ENCODE measurements at places on chromosomes 2 and 18.

DNA sequence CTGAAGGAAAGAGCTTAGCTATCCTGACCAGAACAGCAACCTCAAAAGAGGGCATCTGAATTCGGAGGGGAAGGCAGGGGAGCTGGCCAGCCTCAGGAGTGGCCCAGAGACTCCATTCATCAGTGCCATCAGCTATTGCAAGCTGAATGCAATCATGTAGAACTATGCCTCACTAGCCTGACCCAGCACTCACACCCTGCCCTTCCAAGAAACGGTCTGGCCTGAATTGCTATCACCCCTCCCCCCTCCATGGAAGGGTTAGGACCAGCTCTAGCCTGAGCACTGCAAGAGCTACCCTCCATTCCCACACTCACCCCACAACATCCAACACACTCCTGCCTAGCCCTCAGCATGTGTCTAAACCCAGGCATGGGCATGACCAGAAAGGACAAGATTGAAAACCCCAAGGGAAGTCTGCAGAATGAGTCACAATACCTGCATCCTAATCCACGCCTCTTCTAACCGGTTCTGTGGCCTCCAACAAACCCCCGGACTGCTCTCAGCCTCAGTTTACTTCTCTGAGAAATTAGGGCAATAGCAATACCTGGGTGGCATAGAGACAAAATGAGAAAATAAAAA lies 120.3 kb downstream of the BCL11A start:
- DNase-seq, result no peak

DNA sequence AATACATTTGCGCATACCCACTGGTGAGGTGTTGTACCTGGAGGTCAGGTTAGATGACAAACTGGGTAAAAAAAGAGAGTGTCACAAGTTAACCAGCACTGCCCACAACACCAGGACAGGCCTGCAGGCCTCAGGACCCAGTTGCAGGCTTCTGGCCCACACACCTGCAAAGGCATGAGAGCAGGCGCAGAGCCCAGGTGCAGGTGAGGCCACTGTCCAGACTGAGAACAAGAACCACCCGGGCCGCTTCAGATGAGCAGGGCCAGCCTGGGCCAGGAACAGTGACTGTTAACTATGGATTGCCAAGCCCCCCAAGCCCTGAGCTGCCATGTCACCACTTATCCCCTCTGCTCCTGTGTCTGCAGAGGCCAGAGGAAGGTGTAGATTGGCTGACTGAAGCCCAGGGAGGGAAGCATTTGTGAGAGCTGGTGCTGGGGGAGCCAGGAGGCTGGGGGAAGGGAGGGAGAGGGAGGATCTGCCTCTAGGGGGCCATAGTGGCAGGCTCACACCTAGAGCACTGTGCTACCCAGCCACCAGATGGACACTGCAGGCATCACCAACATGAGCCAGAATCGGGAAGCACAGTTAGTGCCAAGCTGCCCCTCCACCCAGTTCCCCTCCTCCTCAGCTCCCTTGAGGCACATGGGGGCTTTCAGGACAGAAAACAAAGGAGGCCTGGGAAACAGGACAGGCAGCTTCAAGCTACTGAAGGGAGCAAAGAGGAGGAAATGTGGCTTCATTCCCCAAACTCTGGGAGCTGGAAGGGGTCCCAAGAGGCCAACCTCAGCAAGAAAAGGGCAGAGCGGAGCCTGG lies 35.4 kb downstream of the SFXN5 start:
- DNase-seq, result no peak

GRCh38 chr2:195612611-195613495 lies 44.2 kb upstream of the SLC39A10 start:
- DNase-seq, result no peak

DNA sequence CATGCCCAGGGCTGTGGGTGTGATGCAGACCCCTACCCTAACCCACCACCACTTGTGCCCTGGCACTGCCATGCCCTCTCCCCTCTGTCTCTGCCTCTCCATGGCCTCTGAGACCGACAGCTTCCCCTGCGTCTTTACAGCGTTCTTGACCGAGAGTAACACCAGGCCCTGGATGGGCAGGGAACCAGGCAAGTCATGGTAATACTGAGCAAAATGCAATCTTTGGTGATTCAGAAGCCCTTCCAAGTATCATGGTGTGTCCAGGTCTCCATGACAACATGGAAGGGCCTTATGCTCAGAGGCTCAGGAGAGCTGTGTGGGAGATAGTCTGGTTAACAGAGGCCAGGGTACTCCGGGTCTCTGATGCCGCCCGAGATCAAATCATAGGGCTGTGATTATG lies 176.1 kb downstream of the KLHL29 start:
- DNase-seq, result no peak

GRCh38 chr18:11119550-11119949 lies 29.8 kb downstream of the PIEZO2 start:
- DNase-seq, result no peak

GRCh38 chr2:26202981-26203490 lies 30.1 kb downstream of the GAREM2 start:
- DNase-seq, result no peak

DNA sequence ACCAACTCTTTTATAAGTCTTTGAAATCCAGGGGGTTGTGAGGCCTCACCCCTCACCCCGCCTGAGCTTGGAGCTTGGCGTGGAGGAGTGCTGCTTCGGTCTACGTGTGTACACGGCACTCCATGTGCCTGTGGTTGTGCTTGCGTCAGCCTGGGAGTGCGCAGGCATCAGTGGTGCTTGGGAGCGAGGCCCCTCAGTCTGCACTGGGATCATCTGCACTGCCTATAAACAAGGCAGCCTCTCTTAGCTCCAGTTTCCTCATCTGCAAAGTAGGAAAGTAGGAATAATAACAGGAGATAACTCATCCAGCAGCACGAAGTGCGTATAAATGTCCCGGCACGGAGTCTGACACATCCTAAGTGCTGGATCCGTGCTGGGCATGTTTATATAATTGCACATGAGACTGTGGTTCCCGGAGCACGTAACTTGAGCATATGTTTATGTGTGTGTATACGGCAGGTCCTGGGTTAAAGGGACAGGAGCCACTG lies 1.2 kb downstream of the GYPC start:
- DNase-seq, result peak; percentile 76

GRCh38 chr2:36561237-36561944 lies 36.6 kb downstream of the FEZ2 start:
- DNase-seq, result peak; percentile 100

- no peak for DNase-seq
Observed at GRCh38 chr2:23685181-23685580, 241.7 kb downstream of the ATAD2B start.

- DNase-seq, result no peak
Observed at GRCh38 chr2:214035921-214036320, 374.9 kb upstream of the VWC2L start.

- DNase-seq, result no peak
Observed at GRCh38 chr2:88127888-88128653, at the start of gene FABP1. TSS of gene FABP1 (minus strand) at chr2:88128062. CDS start at chr2:88128017, 45 bp downstream.

DNA sequence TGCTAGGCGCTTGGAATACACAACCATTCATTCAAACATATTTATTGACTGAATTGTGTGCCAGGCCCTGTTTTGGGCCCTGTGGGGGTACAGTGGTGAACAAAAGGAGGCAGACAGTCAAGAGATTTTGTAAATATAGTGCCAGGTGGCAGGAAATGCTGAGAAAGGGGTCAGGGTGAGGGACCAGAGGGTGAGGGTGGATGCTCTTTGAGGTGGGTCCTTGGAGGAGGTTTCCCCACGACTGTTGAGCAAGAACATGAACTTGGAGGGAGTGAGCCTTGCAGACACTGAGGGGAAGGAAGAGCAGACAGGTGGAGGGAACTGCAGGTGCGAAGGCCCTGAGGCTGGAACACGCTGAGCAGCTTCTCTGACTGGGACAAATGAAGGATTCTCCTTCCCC lies 40.7 kb downstream of the ODC1 start:
- no peak for DNase-seq

GRCh38 chr2:177036747-177037146 lies 175.8 kb upstream of the HNRNPA3 start:
- DNase-seq, result no peak

- no peak for DNase-seq
Observed at GRCh38 chr18:46550609-46551008, 106.4 kb downstream of the LOXHD1 start.

GRCh38 chr2:168639441-168639898 lies 163.0 kb upstream of the NOSTRIN start:
- no peak for DNase-seq

DNA sequence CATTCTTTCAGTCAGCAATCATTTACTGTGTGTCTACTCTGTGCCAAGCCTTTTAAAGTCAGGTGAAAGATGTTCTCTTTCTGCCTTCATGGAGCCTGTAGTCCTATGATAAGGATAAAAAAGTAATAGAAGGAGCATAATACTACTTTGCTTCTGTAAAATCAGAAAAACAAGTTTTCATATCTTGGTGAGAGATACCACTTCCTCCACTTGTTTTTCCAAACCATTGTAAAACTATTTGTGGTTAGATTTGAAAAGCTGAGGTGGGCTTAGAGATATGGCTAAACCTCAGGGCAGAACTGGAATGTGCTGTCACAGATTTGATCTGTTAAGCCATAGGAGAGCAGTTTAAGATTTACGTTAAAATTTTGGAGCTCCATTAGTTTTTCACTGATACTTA lies 104.7 kb upstream of the FAM117B start:
- DNase-seq, result no peak

- DNase-seq, result no peak
Observed at GRCh38 chr18:48011926-48012465, 81.5 kb upstream of the SMAD2 start.

GRCh38 chr2:215680605-215681598 lies 245.0 kb upstream of the FN1 start:
- DNase-seq, result no peak

DNA sequence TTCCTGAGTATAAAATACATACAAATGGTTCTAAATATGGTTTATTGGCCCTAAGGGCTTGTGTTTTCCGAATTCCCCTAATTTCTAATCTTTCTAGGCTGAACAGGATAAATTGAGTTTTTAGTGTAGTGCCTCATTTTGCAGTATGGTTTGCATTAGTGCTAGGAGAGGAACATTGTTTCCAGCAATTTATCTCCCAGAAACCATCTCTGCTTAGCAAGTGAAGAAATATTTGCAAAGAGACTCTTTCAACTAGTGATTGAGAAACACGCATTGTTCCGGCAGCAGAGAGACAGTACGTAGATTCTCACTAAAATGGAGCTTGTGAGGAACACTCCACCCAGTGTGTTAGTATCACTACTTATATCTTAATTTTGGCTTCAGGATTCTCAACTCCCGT lies 177.8 kb upstream of the EPAS1 start:
- DNase-seq, result no peak

All from kidney capillary endothelial cell (primary cell).